ENCODE measurements at places on chromosomes 4 and X.

DNA sequence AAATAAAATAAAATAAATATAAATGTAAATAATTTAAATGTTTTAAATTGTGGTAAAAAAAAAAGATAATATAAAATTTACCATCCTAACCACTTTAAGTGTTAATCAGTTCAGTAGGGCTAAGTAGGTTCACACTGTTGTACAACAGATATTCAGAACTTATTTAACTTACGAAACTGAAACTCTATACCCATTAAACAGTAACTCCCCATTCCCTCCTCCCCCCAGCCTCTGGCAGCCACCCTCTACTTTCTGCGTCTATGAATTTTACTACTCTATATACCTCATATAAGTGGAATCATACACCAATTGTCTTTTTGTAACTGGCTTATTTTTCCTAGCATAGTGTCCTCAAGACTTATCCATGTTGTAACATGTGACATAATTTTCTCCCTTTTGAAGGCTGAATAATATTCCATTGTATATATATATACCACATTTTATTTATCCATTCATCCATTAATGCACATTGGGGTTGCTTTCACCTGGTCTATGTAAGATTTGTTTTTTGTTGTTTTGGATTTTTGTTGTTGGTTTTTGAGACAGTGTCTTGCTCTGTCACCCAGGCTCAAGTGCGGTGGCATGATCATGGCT lies 32.5 kb upstream of the ELF2 start:
- no peak for DNase-seq

DNA sequence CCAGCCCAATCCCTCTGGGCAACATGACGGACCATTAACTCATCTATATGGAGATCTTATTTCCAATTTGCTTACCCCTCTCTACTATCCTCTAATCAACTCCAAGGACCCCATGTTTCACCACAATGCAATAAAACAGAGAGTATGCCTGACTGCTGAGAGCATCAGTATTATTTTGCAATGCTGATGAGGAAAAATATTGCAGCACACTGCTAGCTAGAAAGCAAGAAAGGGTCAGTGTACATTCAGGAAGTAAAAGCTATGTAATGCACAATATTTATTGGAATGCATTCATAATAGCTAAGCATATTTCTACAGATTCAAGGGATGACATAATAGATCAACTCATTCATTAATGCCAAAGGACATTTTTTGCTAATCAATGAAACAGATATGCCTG lies 33.2 kb downstream of the ARAP2 start:
- no peak for DNase-seq

DNA sequence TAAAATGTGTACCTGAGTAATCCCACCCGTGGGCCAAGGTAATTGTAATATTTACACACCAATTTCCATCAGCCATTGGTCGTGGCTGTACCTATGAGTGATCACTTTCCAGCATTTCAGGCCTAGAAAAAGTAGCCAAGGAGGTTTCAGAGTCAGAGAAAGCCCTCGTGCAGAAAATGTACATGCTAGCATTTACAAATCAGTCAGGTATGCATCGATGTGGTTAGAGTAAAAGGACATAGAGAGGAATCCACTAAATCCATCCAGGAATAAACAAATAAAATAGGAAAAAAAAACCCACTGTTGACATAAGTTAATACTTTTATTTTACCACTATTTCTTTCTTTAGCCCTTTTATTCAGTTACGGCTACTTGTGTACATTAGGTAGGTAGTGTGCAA lies 256.8 kb downstream of the TRIML1 start:
- no peak for DNase-seq

GRCh38 chr4:7887436-7887835 lies 52.2 kb downstream of the AFAP1 start:
- DNase-seq: no peak

DNA sequence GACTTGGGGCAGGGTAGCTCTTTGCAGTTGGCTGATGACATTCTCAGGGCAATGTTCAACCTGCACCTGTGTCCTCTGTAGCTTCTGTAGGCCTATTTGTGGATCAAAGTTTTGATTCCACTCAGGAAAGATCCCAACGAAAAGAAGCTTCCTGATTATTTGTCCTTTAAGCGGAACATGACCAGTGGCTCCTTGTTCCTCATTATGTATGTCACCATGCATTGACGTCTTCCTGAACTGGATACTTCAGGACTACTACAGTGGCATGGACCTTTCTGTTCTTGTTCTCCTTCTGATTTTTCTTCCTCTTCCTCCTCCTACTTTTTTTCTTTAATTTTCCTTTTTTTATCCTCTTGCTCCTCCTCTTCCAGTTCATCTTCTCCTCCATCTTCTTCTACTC lies 62.4 kb downstream of the NBDY start:
- DNase-seq: no peak

GRCh38 chr4:85717847-85718246 lies 242.9 kb downstream of the ARHGAP24 start:
- DNase-seq: no peak

DNA sequence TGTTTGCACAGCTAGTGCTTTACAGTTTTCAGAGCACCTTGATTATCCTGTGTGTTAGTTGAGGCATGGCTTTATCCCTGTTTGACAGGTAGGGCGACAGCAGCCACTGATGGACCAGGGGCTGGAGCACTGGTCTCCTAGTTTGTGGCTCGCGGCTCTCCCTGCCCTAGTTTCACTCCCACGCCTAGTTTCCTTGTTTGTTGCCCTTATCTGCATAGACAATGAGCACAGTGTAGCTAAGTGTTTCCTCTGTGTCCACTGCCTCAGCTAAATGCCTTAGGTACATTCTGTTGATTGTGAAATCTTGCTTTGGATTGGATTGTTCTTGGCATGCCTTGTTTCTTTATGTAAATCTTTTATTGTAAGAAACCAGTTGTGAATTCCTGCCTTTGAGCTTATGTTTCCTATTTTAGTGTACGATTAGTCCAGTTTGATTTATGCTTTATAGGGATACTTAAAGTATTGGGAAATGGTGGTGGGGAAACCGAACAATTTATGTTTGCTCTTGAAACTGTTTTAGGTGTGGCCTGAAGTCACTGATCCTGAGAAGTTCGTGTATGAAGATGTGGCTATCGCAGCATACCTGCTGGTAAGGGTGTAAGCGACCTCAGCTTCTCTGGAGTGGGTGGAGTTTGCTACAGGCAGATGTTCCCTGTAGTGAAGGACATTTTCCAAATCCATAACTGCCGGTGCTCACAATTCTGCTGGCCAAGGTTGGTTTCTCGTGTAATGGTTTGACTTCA lies 11.0 kb downstream of the TRMT44 start:
- no peak for DNase-seq

- DNase-seq: no peak
These were observed 379.8 kb downstream of the DCAF12L2 start for GRCh38 chrX:125786316-125786715.

DNA sequence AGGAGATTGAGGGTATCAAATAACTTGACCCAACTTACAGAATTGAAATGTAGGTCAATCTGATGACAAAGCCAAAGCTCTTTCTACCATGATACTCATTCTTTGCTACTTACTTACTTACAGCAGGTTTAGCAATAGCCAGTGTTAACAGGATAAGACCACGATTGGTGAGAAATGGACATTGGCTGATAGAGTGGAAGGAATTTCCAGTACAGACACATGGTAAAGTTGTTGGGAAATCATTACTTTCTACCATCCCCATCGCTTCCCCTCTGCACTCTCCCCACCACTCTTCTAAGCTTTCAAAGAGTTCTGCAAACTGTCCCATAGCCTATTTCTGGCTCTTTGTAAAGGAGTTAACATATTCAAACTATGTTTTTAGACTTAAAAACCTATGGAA lies 119.7 kb downstream of the CHRNA9 start:
- no peak for DNase-seq

- DNase-seq: no peak
These were observed 43.6 kb downstream of the ANXA5 start for GRCh38 chr4:121653214-121653613.

DNA sequence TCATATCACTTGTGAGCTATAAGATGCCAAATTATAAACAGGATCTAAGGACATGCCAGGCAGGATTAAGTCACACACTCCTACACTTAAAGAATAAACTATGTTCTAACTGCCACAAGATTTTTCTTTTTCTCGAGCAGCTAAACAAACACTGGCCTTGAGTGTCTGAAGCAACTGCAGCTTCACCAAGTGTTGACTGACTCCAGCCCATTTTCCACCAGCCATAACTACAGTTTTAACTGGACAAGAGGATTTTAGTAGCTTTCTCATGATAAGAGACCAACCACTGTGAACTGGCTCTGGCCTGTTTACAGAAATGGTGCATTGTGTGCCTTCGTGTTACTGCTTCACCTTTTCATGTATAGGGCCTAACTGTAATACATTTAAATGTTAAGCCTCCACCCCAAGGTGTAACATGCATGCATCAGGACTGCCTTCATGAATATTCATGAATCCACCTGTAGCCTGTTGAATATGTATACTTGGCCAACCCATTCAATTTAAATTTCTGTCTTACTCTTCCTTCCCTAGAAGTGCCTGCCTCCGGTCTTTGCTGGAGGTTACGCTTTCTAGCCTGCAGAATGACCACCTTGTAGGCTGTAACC lies 10.8 kb downstream of the UCP1 start:
- DNase-seq: no peak

DNA sequence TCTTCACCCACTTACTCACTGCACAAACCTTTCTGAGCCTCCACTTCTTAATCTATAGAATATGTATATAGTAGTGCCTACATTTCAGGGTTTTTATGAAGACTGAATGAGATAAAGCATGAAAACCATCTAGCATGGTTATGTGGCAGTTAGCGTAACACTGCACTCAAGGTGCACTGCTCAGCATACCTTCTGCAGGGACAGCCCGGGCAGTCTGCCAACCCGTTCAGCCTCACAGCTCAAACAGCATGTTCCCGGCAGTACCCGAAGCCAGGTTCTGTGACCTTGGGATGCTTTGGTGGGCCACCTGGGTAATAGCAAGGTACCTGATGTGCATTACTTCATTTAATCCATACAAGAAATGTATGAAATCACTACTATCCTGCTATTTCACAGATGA lies 81.4 kb downstream of the DOCK11 start:
- no peak for DNase-seq

GRCh38 chr4:183714626-183715025 lies 55.5 kb downstream of the TRAPPC11 start:
- no peak for DNase-seq

- DNase-seq: no peak
These were observed 15.2 kb downstream of the GUCY1A1 start for GRCh38 chr4:155681886-155682285.

DNA sequence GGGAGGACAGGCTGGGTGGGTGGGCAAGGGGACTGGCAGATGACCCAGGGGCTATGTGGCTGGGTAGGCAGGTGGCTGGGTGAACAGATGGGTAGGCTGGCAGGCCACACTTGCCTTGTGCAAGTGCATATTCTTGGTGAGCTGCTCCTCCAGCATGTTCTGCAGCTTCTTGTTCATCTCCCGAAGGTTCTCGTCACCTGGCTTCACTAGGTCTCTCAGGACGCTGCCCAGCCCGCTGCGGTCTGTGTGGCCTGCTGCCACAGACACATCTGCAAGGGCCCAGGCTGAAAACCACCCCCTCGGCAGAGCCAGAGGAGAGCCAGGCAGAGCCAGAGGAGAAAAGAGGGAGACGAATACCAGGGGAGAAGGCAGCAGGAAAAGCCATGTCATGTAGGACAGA lies 3.4 kb upstream of the KCND1 start:
- no peak for DNase-seq

GRCh38 chrX:29890004-29890403 lies 325.4 kb upstream of the MAGEB2 start:
- DNase-seq: no peak

DNA sequence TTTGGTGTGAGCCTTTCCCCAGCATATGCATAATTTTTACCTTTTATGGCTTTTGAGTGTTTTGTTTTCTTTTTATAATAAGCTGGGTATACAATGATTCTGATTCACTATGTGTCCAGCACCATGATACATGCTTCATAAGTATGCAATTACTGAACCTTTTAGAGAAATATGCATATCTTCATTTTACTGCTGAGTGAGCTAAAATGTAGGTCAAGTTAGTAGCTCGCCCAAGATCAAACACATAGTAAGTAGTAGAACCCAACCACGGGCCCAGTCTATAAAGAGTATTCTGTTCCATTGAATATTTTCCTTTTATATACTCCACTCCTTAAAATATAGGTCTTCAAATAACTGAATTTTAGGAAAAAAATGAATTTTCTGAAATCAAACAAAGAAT lies 362.4 kb upstream of the HTR2C start:
- DNase-seq: no peak

GRCh38 chr4:15906020-15906443 lies 32.5 kb downstream of the FGFBP1 start:
- DNase-seq: no peak

DNA sequence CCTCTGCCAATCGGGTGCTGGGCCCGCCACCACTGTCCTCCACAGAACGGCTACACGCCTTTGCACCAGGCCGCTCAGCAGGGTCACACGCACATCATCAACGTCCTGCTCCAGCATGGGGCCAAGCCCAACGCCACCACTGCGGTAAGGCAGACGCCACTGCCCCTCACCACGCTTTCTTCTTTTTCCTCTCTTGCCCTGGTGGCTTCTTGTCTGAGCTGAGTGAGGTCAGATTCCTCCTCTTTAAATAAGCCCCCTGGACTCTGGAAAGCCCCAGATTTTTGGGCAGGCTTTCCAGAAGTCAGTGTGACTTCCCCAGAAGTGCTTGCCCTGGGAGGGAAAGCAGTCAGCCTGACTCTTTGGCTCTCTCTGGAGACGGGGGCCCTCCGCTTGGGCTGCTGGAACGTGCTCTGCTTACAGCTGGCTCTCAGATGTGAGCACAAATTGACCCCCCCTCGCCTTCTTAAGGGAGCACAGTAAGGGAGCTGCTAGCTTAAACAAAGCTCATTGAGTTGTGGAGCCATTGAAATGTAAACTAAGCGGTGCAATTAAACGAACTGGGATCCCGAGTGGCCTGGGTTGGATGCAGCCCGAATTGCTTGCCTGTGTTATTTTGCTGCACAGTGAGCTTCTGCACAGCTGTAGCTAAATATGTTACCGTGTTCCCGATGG lies 243.1 kb downstream of the ANK2 start:
- no peak for DNase-seq

Measured in activated CD8-positive, alpha-beta memory T cell treated with anti-CD3 and anti-CD28 coated beads for 24 hours (primary cell).